ENCODE measurements at places on chromosomes 7 and 10.

DNA sequence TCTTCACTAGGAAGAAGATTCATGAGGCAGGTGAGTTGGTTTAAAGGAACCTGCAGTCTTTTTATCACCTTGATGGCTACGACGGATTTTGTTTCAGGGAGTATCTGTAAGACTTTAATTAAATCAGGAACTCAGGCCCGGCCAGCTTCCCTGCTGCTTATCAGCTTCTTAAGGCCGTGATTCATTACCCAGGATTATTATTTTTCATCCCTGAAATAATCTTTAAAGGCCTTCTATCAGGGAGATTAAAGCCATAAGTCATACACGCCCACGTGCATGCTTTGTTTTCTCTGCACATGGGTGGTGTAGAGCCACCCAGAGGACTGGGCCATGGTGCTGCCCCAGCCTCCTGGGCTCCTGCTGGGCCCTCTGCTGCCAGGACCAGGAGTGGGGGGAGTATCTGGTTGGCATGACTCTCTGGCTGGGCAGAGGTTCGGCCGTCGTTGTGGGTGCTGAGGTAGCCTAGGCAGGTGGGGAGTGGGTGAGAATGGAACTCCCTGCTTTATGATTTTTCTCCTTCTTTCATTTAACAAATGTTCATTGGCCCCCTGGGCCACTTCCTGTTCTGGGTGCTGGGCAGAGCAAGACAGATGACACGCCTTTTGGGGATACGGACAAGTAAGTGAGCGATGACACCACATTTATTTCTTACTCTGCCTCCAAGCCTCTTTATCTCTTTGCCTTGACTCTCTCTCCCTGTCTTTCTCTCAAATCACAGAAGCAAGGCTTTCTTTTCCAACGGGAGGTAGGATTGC, 39.0 kb upstream of the PCBD1 start:
- DNase-seq = no peak

- no peak for DNase-seq
Observed at GRCh38 chr10:22086730-22087401, 83.3 kb upstream of the DNAJC1 start.

DNA sequence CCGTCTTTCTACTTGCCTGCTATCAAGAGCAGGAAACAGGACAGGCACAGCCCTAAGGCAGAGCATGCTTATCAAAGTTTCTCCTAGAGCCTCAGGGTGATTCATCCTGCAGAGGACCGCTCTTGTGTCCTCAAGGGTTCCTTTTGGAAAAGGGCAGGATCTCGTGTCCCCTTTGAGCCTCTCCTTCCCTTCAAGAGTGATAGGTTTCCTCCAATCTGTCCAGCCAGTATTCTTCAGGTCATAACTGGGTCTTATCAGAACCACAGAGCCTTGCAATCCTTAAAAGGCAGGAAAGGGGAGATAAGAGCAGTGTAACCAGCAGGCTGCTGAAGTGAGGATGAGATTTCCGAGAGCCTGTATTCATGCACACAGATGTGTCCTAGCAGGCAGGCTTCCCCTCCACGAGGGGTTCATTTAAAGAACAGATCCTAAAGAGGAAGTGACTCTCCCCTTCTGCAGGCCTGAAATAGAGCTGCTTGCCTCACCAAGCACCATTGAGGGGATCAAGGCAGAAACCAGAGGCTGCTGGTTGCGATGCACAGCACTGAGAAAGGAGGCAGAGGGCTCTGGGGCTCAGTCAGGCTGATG, 90.5 kb upstream of the SVIL start:
- DNase-seq = no peak

DNA sequence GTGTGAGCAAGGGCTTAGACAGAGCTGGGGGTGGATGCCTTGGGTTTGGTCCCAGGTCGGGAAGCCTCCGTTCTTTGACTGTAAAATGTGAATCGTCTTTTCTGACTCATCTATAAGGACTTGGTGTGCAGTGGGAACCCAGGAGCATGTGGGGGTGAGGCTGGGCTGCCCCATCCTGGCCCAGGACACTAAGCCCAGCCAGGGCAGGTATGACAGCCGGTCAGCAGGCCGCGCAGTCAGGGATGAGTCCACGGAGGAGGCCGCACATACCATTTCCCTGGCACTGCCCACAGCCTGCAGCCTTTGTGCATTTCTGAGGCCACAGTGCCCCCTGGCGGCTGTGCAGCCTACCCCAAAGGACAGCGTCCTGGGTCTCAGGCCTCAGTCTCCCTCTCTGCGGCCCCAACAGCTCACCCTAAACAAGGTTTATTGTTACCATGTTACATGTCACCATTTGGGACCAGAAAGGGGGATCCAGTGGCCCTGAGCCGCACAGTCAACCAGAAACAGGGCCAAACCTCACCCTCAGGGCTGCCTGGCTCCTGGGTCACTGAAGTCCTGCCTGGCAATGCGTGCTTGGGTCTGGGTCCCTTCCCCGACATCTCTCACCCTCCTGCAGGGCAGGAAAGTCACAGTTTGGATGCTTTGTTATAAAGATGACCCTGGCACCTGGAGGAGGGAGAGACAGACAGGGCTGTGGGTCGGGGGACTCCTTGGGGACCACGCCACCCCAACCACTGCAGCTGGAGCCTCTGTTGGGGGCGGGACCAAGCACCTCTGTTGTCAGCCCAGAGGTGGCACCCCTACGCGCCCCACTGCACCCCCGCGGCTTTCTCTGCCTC, 14.4 kb upstream of the SH2B2 start:
- peak; percentile 8 for DNase-seq

- DNase-seq = no peak
Observed at GRCh38 chr7:129940329-129940728, 12.4 kb downstream of the UBE2H start.

DNA sequence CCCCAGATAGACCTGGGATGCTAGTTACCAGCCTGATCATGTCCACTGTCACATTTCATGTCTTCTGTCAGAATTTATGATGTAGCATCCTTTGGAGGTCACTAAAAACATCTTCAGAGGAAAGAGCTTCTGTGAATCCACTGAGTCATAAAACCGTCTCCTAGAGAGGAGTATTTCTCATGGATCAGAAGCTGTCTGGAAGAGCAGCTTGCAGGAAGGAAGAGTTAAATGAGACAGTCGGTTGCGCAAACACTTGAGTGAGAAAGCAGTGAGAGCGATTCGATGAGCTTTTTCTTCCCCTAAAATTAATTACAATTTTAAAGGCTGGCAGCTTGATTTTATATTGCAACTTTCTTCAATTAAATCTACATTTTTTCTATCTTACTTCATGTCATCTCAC, 47.2 kb upstream of the WDR11 start:
- no peak for DNase-seq

- DNase-seq = no peak
Observed at GRCh38 chr10:92655426-92655825, 34.3 kb upstream of the HHEX start.

GRCh38 chr7:148121401-148121800, 469.2 kb upstream of the C7orf33 start:
- no peak for DNase-seq

DNA sequence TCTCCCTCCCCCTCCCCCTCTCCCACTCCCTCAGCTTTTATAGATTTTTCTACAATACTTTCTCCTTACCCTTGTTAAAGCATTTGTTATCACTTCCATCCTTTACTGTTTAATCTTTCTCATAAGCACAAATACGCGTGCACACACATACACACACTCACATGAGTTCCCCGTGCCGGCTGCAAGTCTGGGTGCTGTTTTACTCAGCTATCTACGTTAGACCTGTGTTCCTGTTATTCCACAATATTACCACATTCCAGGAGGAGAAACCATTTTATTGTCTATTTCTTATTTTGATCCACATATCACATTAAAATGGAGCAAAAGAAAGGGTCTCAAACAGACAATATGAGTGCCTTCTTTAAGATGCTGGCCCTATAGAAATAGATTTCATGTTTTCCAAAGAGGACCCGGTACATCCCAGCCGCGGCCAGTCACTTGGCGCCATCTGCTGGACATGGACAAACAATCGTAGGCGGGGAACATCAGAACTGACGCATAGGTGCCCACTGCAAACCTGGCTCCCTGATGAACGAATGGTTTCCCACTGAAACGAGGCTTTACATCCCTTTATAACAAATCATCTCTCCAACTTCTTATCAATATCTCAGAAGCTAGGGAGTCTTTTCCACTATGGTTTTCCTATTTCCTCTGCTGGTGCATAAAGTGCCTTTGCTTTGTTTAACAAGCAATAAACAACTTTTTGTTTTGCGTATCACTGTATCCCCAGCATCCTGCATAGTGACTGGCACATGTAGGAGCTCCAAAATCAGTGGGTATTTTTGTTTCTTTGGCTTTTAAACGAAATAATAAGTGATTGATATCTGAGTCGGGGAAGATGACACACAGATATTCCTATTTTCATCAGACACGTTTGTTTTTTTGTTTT, 25.2 kb upstream of the OPTN start:
- peak; percentile 33 for DNase-seq

DNA sequence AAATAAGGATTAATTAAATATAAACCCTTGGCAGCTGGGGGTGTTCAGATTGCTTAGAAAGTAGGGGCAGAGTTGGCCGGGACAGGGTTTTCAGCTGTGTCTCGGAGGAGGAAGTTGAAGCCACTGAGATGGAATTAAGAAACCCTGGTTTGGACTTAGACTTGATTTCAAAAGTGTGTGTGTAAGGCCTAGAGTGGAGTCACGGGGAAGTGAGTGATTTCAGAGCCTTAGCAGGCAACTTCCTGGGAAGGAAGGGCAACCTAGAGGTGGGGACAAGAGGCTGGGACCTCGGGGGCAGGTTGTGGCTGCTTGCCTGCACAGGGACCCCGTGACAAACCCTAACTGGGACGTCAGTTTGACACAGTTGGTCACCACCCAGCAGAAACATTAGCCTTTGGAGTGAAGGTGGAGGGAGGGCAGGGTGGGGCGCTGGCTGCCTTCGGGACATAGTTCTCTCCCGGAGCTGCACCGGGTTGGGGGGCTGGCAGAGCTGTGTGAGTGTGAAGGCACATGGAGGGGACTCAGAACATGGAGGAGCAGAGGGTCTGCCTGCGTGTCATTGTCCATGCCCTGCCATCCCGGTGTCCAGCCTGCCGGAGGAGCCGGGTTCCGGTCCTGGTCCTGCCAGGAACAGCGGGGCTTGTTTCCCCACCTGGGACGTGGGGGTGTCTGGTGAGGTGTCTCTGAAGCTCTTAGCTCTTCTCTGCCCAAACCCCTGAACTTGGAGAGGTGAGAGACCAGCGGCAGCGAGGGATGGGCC, 1.8 kb downstream of the BRI3 start:
- no peak for DNase-seq
